ENCODE measurements at places on chromosomes 7 and 10.

- peak; percentile 47 for DNase-seq
Measured at GRCh38 chr10:73647211-73647874, 6.1 kb upstream of the MYOZ1 start.

GRCh38 chr7:28685644-28686417 is 272.3 kb downstream of the TRIL start:
- no peak for DNase-seq

GRCh38 chr10:77592510-77592909 is 45.1 kb downstream of the KCNMA1 start:
- DNase-seq: no peak

GRCh38 chr10:89275383-89275782 is 23.8 kb upstream of the LIPA start:
- no peak for DNase-seq

GRCh38 chr10:24255881-24256311 is 47.0 kb downstream of the KIAA1217 start:
- no peak for DNase-seq
